ENCODE measurements at places on chromosomes 11 and 22.

DNA sequence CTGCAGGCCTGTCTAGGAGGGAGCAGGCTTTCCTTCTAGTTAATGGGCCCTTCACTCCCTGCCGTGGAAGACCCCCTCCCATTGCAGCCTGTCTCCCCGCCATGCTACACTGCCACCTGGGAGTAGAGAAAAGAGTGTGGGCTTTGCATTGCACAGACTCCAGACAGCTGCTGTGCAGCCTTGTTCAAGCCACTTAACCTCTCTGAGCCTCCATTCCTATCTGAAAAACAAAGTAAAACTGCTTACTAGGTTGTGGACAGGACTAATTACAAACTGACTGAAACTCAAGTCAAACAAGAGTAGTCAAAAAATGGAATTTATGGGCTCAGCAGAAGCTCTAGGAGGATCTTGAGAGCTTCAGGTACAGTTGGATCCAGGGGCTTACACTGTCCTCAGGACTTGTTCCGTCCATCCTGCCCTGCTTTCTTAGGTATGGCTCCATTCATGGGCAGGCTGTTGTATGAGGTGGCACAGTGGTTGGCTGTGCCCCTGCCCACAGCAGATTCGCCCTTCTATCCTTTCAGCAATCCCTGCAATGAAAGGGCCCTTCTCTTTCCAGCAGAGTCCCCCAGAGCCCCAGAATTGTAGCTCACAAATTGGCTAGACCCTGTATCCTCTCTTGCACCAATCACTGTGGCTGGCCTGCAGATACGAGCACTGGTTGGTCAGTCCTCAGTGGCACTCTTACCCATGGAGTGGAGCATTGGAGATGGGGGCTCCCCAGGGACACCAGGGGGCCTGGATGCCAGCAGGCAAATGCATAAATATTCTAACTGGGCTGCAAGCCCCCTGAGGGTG lies 19.6 kb downstream of the PRDM11 start:
- DNase-seq: no peak

DNA sequence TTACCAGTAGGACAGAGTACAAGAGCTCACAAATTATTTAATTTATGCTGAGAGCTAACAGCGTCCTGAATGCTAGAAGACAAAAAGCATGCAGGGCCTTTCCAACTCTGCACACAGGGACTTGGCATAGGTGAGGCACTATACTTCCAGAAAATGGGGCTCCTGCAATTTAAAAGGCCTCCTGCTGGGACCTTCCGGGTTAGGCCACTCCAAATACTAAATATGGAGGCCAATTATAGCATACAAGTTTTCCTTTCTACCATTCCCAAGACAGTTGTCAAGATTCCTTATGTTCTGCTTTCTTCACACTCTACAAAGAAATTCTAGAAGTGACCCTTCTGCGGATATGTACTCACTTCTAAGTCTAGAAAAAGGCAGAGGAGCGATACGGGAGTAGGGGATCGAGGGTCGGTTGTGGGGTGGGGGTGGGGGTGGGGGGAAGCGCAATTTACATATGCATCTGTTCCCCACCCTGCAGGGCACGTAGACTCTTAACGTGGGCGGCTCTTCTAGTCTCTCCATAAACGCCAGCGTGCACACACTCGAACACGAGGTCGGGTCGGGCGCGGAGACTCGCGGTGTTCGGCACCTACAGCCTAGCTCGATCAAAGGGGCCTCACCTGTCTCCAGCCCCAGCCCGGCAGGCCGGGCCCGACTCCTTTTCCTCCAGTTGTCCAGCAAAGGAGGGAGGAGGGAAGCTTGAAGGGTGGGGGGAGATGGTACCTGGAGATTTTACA lies 728 bp downstream of the DCUN1D5 start:
- DNase-seq: no peak

- no peak for DNase-seq
Observed at GRCh38 chr11:95108671-95109551, 19.3 kb downstream of the ENDOD1 start.

DNA sequence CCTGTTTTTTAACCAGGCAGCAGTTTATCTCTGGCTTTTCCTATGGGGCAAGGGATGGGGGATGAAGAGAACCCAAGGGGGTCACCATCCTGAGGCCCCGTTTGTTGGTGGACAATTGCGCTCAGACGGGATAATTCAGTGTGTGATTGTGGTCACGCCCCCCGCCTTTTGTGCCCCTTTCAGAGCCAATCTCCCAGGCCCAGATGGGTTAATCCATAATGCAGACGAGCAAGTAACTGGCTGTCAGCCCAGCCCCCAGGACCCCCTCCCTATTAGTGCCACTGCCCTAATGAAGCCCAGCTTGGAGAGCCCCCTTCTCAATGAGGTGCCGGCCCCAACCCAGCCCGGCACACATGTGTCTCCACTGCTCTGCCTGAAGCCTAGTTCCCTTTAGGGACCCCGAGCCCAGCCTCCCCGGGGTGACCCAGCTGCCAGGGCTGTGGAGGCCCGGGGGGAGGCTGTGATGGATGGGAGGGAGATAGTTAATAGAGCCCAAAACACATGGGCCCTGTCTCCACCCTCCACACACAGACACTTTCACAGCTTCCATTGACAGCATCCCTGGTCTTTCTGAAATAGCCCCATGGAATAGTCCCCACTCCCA lies 19.1 kb upstream of the ROBO3 start:
- no peak for DNase-seq

DNA sequence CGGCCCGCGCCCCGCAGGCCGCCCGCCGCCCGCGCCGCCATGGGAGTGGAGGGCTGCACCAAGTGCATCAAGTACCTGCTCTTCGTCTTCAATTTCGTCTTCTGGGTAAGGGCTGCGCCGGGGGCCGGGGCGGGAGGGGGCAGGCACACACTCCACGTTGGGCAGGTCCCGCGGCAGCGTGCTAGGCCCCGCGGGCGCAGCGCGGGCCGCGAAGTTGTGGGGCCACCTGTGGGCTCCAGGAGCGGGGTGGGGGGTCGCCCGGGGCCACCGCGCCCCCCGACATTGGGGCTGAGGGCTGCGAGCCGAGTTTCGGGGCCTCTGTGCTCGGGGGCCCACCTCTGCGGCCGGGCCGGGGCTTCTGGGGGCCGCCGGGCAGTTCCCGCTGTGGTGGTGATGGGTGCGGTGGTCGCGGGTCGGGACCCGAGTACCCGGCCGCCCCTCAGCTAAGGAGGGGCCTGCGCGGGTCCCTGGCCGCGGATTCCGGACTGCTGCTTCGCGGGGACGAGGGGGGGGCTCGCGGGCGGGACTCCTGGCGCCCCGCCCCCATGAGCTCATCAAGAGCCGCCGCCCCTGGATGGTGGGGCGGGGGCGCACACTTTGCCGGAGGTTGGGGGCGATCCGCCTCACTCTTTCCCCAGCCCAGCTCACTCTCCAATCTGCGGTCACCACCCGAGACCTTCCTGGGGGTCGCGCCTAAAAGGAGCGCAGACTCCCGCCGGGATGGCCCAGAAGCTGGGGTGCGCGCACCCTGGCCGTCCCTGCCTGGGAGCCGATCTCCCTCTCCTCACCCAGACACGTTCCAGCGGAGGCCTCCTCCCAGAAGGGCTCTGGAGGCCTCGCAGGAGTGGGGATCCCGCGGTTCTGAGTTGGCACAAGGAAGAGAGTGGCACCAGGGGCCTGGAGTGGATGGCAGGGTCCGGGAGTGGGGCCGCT lies 667 bp downstream of the CD81 start:
- DNase-seq: no peak

GRCh38 chr22:23119494-23120414 lies 22.0 kb downstream of the RSPH14 start:
- DNase-seq: peak; percentile 29

GRCh38 chr11:17861036-17861755 lies 126.6 kb downstream of the KCNC1 start:
- DNase-seq: no peak

GRCh38 chr22:38026130-38027111 lies 30.8 kb upstream of the PICK1 start:
- no peak for DNase-seq

DNA sequence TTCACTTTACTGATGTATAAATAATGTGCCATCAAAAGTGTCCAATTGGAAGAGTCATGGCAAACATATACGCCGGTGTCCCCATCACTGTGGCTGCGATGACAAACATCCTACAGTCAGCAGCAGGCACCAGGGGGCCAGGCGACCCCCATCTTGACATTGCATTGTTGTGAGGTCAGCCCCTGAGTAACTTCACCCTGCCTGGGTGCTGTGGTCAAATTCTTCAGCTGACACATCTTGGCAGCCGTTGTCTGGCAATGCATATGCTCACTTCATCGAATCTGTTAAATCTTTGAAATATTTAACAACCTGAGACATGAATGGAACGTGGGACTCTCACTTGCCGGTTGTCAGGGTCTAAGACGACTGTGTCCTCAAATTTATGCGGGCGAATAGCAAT lies 430.9 kb downstream of the BRD1 start:
- no peak for DNase-seq

- DNase-seq: no peak
Observed at GRCh38 chr22:28466399-28466798, 213.2 kb downstream of the TTC28 start.

- no peak for DNase-seq
Observed at GRCh38 chr11:123308077-123308476, 113.0 kb upstream of the CLMP start.

DNA sequence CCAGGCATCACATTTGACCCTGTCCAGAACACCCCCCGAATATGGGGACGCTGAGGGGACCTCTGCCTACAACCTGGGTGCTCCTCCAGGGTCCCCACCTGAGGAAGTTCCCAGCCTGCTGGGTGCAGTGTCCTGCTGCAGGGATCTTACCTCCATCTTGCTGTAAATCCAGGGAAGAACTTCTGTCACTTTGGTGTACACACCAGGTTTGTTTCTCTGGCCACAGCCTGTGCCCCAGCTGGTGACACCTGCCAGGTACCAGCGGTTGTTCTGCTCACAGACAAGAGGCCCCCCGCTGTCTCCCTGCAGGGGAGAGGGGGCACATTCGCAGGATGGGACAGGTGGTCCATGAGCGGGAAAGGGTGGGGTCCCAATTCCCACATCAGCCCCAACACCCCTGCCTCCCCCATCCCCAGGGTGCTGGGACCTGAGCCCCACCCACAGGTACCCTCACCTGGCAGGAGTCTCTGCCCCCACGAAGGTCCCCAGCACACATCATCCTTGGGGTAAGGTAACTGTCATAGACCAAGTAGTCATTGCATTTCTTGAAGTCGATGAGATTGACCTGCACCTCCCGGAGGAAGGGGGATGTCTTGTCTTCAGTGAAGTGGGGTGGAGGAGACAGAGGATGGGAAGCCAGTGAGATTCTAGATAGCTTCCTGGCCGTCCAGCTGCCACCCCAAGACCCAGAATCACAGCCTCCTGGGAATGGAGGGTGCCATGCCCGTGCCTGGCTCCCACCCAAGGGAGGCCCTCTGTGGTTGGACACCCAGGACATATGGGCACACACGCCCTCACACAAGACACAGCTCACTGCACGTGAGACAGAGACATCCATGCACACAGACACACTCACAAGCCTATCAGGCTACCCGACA lies 25.5 kb downstream of the TMPRSS13 start:
- DNase-seq: no peak

- no peak for DNase-seq
Observed at GRCh38 chr11:75565916-75566762, 4.1 kb downstream of the SERPINH1 start.

- DNase-seq: no peak
Observed at GRCh38 chr11:14855890-14856289, 36.1 kb downstream of the CYP2R1 start.

DNA sequence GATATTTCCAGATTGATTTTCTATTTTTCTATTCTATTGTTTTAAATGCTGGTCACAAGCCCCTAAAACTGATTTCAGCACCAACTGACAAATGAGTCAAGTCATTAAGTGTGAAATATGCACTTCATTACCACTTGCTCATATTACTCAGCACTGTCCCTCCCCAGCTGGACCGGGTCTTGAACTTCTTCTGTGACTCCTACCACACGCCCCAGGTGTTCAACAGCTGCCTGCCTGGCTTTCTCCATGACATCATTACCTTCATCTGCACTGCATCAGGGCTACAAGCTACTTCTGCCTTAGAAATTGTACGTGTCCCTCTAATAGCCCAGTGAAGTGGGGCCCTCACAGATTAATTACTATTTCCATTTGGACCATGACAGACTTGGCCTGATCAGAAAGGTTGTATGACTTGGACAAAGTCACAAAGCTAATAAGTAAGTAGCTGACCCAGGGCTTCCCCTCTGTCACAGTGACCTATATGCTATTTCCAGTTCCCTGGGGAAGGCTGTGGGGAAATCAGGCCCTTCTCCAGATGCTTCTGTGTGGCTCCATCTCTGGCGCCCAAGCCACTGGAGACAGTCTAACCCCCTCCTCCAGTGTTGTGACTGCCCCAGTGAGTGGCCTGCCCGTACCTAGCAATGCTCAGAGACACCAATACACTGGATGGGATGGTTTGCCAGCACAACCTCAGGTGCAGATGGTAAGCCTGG lies 18.1 kb downstream of the TBC1D10A start:
- no peak for DNase-seq

DNA sequence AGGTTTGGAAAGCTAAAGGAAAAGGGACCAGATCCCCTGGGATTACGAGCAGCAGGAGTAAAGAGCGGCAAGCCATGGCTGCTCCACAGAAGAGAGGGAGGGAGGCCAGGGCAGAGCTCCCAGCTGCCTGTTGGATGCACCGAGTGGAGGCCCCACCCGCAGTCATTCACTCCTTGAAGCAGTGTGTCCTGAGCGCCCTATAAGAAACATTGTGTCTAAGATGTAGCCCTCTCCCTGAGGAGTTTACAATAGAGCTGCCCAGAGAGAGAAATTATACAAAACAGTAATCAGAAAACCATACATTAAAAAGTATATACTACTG lies 54.7 kb upstream of the CSNK2A3 start:
- DNase-seq: no peak

DNA sequence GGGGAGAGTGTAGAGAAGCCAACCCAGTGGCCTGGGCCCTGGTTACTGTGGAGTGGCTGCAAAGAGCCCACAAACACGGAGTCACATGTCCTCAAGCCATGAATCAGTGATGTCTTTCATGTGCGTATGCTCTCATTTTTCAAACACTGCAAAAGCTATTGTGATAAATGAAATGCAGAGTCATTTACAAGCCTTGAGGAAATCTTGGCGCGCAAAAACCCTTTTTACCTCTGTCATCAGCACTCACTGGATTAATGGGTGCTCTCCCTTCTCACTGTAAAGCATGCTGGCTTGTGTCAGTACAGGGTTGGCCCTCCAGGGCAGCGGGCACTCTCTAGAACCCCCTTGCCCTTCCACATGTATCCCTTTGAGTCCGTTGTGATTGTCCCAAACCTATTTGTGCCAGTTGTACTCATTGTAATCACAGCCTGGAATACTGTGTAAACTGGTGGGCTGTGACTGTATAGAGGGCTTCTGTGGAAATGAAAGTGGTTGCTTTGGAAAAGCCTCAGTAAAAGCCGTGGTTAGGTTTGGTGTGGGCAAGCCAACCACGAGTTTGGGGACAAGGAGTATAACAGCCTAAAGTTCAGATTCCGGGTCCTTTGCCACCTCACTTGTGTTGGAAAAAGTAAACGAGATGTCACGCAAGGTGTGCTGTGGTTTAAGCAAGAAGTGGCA lies 10.4 kb downstream of the GNAZ start:
- DNase-seq: no peak

- no peak for DNase-seq
Observed at GRCh38 chr22:41367680-41368542, 13.8 kb upstream of the TEF start.

- no peak for DNase-seq
Observed at GRCh38 chr11:32701616-32702015, 92.8 kb downstream of the CCDC73 start.

- DNase-seq: no peak
Observed at GRCh38 chr11:37597776-37598175, 999.7 kb upstream of the RAG2 start.

GRCh38 chr11:70460964-70461363 lies 62.6 kb downstream of the CTTN start:
- DNase-seq: no peak

- DNase-seq: no peak
Observed at GRCh38 chr11:103164093-103164796, 55.0 kb downstream of the DYNC2H1 start.

All from stimulated activated CD4-positive, alpha-beta T cell treated with anti-CD3 and anti-CD28 coated beads, TNF-alpha, amount 100 ng/mL, for 1 hour (primary cell).